ENCODE measurements at places on chromosomes 2 and 18. TPM values are rescaled to one million over a fixed set of nuclear protein-coding genes. Genes with fewer than 3 reads are reported as not detected.
A peak's percentile ranks its signal among the peaks of the same experiment; 100 is the strongest.

The RSAD2 gene
- 1.2 TPM for total RNA-seq

DNA sequence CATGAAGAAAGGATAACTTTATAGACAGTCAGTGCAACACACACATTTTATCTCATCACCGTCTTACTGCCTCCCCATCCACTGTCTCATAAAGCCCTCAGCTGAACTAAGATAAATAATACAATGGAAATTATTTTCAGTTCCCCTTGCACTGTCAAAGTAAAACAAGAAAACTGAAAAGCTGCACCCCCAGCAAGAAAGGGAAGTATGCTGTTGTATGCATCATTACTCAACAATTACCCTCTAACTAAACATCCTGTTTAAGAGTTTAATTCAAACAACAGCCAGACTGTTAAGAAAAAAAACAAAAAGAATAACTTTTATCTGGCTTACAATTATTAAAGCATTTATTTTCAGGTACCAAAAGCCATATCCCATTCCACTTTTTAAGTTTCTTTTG, 25.0 kb downstream of the MPPE1 start:
- DNase-seq = no peak

The PLCD4 gene
- 0.29 TPM for total RNA-seq

DNA sequence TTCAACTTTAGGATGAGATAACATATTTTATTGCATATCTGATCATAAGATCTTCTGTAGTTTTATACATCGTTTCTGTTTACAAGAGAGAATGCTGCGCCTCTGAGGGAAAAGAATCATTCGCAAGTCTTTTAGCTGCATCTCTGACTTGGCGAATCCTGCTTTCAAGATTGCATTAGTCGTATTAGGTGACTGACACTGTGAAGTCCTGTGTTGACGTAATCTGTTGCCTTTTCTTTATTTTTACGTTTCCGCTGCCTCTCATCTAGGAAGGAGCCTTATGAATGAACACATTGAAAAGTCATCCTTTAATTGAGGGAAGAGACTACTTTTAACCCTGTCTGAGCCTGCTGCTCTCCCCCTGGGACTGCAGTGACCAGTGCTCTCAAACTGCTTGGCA, 101.5 kb downstream of the LDLRAD4 start:
- no peak for DNase-seq

DNA sequence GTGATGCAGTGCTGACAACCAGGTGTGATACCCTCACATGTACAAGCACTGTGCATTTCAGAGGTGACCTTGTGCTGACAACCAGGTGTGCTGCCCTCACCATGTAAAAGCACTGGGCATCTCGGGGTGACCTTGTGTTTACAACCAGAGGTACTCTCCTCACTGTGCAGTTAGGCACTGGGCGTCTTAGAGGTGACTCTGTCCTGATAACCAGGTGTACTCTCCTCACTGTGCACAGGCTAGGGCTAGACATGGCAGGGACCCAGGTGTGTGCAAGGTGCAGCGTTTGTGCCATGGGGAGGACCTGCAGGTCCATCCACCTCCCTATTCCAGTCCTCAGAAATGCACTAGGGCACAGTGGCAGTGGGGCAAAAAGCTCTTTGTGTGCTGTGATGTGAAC, 8.5 kb upstream of the ALKAL2 start:
- DNase-seq = no peak

- DNase-seq = peak; percentile 28
Measured at GRCh38 chr2:147182260-147182659, 662.6 kb upstream of the ACVR2A start.

- DNase-seq = no peak
Measured at GRCh38 chr2:69032336-69032735, 19.4 kb downstream of the ANTXR1 start.

- DNase-seq = no peak
Measured at GRCh38 chr2:36559221-36559942, 38.6 kb downstream of the FEZ2 start.

The L3MBTL4 gene
- total RNA-seq = 2.4 TPM

The HOXD12 gene
- not detected for total RNA-seq

DNA sequence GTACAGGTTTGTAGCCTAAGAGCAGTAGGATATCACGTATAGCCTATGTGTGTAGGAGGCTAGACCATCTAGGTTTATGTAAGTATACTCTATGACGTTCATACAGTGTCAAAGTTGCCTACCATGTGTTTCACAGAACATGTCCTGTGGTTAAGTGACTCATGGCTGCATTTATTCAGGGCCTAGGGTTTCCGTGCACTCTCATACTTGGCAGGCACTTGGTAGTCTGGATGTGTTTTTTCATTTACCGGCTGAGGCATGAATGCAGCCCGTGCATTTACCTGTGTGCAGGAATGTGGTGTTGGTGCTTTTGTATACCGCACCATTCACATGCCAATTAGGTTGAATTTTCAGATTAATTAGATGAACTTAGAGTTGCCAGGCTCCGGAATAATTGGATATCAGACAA, 43.4 kb downstream of the MYL12B start:
- peak; percentile 97 for DNase-seq

The AFF3 gene
- 0.37 TPM for total RNA-seq

DNA sequence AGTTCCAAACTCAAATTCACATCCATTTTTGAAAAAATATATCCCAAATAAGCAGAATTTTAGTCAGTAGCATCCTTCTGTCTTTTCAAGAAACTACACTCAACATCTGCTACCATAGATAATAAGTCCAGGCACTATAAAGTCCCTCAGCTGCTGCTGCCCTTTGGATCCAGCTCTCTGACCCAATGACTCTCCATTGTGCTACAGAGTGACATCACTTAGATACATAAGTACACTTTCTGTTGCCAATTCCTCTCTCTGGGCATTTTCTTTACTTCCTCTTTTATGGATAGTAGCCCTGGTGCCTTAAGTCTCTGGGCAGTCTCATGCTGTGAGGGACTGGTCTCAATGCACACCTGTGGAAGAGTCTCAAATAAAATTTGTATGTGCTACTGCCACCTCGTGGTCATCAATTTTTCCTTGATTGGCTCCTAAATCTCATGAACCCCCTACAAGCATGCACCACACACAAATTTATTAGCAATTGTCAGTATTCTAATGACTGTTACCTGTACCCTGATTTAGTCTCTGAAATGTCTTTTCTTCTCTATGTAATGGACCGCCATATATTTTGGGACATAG, 219.2 kb downstream of the LRP1B start:
- DNase-seq = peak; percentile 41

GRCh38 chr2:230220347-230220969, 674 bp upstream of the SP110 start:
- DNase-seq = no peak

GRCh38 chr18:24660956-24661355, 200.5 kb downstream of the HRH4 start:
- no peak for DNase-seq

The PARD3B gene
- 0.37 TPM for total RNA-seq

DNA sequence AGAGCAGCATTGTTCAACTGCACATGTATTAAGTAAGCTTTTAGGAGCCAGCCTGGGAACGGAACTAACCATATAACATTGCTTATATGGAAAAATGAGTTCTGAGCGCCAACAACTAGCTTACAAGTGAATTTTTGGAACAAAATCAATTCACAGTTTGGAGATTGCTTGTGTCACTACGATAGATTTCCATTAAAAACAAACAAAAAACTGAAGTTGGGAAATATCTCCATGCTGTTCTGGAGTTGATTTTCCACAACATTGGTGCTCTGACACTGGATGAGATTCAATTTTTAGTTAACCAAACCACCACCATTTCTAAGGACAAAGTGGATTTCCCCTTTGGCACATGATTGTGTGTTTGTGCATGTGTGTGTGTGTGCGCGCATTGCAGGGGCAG, 56.9 kb upstream of the ZNF397 start:
- no peak for DNase-seq

The MRO gene
- 1.2 TPM for total RNA-seq

DNA sequence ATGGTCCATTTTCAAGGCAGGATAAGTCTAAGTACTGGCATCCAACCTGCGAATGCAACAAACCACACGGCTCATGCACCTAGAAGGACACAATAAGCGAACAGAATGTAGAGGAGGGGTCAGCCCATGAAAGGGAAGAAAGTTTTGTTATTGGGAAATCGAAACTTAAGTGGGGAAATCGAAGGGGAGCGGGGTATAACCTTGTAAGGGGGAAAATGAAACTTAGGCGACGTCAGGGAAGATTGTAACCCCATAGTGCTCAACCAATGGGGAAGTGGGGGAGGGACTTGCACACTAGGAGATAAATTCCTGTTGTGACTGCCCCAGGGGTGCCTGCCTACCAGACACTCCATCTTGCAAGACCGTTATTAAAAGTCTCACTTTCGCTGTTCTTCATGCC, 15.6 kb upstream of the OTOF start:
- no peak for DNase-seq

GRCh38 chr18:7084080-7085065, 33.2 kb downstream of the LAMA1 start:
- peak; percentile 68 for DNase-seq

- DNase-seq = peak; percentile 2
Measured at GRCh38 chr2:33681364-33681757, 82.3 kb upstream of the FAM98A start.

The SP110 gene
- 26.3 TPM for total RNA-seq

DNA sequence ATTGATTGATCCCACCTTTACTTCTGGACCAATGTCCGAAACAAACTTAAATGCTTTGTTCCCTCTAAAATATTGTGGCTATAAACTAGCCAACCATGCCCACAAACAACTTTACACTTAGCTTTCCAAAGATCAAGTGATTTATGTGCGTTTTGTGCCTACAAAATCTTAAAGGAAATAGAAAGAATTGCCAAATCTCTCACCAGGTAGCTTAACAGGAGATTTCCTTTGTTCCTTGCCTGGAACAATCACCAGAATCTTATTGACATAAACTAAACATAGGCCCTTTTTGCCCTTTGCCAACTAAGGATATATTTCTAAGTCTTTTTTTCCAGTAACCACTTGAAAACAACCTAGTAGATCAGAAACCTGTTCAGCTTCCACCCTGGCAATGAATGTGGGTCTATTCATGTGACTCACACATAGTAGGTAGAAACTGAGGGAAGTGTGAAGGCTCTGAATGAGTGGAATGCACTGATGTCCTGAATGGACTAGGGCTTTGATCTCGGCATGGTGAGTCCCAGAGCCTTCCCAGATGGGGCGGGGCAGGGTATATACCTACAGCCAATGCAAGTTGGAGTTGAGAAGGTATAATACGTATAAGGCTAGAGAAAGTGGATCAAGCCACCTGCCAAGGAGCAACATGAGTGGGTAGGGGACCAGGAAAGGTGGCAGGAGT, 94.6 kb upstream of the PPP1CB start:
- no peak for DNase-seq

DNA sequence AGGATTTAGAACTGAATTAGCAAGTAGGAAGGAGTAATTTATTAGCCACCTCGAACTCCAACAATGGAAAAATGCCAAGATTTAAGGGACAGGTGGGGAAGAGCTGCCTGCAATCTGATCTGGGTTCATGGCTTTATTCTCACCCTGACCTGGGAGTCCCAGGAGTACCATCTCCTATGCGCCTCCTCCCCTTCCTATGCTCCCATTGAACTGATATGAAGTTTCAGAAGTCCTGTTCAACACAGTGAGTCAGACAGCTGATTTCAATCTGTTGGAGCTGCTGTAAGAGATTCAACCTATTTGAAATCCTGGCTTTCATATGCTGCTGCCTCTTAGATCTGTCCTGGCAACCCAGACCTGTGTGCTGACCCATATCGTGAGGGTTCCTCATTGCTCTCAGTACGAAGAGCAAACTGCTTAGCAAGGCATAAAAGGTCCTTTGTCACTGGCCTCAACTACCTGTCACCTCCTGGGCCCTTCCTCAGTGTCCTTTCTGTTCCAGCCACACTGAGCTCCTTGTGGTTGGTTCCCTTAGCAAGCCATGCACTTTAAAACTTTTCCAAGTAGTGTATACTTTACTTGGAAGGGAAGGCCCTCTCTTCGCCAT, 15.9 kb upstream of the CD28 start:
- no peak for DNase-seq

The RAX gene
- not detected for total RNA-seq

The KCNE4 gene
- 2.4 TPM for total RNA-seq

DNA sequence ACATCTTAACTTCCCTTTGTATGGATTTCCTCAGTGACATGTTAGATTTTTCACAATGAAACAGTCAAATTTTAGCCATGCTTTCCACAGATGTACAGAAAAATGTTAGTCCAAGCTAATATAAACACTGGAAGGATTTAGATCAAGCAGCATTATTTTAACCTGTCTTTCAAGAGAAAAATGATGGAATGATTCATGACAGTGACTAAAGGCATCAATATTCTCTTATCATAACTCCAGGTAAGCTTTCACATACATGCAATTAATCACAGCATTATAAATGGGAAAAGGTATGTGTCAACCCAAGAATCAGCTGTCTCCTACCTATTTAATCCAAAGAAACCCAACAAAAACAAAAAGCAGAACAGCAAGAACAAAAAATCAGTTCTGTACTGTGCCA, 92.7 kb downstream of the NCKAP5 start:
- no peak for DNase-seq

DNA sequence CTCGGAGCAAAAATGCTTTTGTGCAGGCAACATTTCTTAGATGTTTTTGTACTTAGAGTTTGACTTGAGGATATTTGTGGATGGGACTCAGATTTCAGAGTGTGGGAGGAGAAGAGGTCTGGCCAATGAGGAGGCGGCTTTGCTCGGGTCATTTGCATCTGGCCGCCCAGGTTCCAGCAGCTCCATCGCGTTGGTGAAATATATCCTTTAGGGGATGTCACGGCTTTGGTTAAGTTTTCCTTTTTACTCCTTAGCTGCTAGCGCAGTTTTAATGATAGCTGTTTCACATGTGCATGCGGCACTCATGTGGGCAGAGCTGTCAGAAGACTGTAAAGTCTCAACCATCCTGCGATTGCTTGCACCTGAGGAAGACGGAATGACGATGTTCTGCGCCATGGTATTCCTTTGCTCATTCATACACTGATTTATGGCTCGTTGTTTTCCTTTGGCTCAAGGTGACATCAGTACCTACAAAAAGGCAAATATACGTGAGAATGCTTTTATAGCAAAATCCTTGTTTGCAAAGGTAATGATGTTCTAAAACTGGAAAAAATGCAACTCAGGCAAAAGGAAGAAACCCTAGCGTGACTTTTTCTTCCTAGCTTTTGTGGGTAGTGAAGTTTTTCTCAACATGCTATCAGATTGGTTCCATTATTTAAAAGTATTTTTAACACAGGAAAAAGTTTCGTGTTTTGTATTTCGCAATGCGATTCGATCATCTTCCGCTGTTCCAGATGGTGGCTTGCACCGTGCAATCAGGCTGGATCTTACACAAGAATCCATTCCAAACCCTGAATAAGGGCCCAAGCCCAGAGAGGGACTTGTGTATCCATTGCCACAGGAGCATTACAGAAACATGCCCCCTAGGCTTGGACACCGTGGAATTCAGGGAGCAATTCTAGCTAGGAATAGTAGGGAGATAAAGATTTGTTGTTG, 70.5 kb upstream of the ZNF516 start:
- peak; percentile 93 for DNase-seq

DNA sequence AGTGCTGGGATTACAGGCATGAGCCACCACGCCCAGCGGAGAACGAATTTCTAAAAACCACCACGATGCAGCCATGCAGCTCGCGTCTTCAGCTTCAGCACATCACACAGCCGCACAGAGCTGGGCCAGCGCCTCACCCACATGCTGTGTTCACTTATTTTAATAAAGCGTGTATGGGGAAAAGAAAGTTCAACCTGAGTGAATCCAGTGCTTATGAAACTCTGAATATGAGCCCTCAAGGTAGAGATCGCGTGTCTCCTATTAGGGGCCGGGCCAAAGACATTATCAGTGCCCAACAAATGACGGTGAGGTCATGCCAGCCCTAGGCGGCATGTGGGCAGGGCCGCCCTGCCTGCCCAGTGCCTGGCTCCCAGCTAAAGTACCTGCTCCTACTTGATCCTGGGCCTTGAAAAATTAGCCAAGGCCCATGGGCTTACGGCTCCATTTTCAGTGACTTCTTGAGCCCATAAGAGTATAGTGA, 44.3 kb downstream of the SPRED2 start:
- DNase-seq = no peak

Measured in H4 (cell line).